ENCODE measurements at places on chromosomes 13 and 19. TPM values are rescaled to one million over a fixed set of nuclear protein-coding genes. Genes with fewer than 3 reads are reported as not detected.

The ZNF229 gene
- polyA plus RNA-seq: 16.1 TPM

The LILRB5 gene
- 3.9 TPM for polyA plus RNA-seq

The NLRP11 gene
- polyA plus RNA-seq: not detected

The ZFP28 gene
- 15.3 TPM for polyA plus RNA-seq

The LILRB3 gene
- polyA plus RNA-seq: 2.9 TPM

The SIGLEC10 gene
- 0.91 TPM for polyA plus RNA-seq

The IGFL1 gene
- not detected for polyA plus RNA-seq

The SLC5A5 gene
- 0.08 TPM for polyA plus RNA-seq

The ZNF626 gene
- 23.2 TPM for polyA plus RNA-seq

The FBXO17 gene
- 43.2 TPM for polyA plus RNA-seq

The ZNF486 gene
- 32.9 TPM for polyA plus RNA-seq

The ZNF569 gene
- 11.8 TPM for polyA plus RNA-seq

The NLRP4 gene
- polyA plus RNA-seq: not detected

The ZNF681 gene
- polyA plus RNA-seq: 6.2 TPM

The ZNF506 gene
- polyA plus RNA-seq: 35.3 TPM

The GSX1 gene
- polyA plus RNA-seq: not detected

The TMEM86B gene
- 3.4 TPM for polyA plus RNA-seq

The ICAM5 gene
- 4.3 TPM for polyA plus RNA-seq

The ITM2B gene
- 641 TPM for polyA plus RNA-seq

The ASPDH gene
- polyA plus RNA-seq: 1.8 TPM

The ZSWIM9 gene
- 11.5 TPM for polyA plus RNA-seq

The SIGLEC9 gene
- 0.74 TPM for polyA plus RNA-seq

The ZNF793 gene
- 37.8 TPM for polyA plus RNA-seq

The SLITRK1 gene
- polyA plus RNA-seq: 0.04 TPM

The CGB7 gene
- 0.22 TPM for polyA plus RNA-seq

The CCDC169 gene
- 4.3 TPM for polyA plus RNA-seq

The TPTE2 gene
- polyA plus RNA-seq: 0.20 TPM

The KLK5 gene
- 0.56 TPM for polyA plus RNA-seq

The PPM1N gene
- 0.49 TPM for polyA plus RNA-seq

The UBE2M gene
- 77.1 TPM for polyA plus RNA-seq

The PALM3 gene
- polyA plus RNA-seq: 12.5 TPM

The GFY gene
- polyA plus RNA-seq: not detected

The ZBTB45 gene
- 7.2 TPM for polyA plus RNA-seq

The SSC5D gene
- polyA plus RNA-seq: 3.6 TPM

The CNN2 gene
- polyA plus RNA-seq: 135 TPM

The C5AR1 gene
- polyA plus RNA-seq: 5.8 TPM

The RASAL3 gene
- polyA plus RNA-seq: 3.3 TPM

The GTPBP3 gene
- 29.1 TPM for polyA plus RNA-seq

The SIAH3 gene
- polyA plus RNA-seq: 0.04 TPM

The KLK15 gene
- polyA plus RNA-seq: not detected

The SLC8A2 gene
- polyA plus RNA-seq: 0.19 TPM

The LRRC8E gene
- 4.8 TPM for polyA plus RNA-seq

The RNF17 gene
- 0.12 TPM for polyA plus RNA-seq

The MYO16 gene
- polyA plus RNA-seq: 0.95 TPM

The SULT2B1 gene
- 3.3 TPM for polyA plus RNA-seq

The FBXO27 gene
- 3.6 TPM for polyA plus RNA-seq

The ZSCAN1 gene
- 2.0 TPM for polyA plus RNA-seq

The HRC gene
- 10.4 TPM for polyA plus RNA-seq

The SHFL gene
- polyA plus RNA-seq: 38.7 TPM

The ADAMTSL5 gene
- 0.58 TPM for polyA plus RNA-seq

The SHISA7 gene
- polyA plus RNA-seq: 0.20 TPM

The ZNF99 gene
- polyA plus RNA-seq: 0.71 TPM

The MAMSTR gene
- 11.8 TPM for polyA plus RNA-seq

The ARL11 gene
- 0.58 TPM for polyA plus RNA-seq

Measured in right lung (tissue), 10 donors.